ENCODE measurements at places on chromosomes 6 and 20. TPM values are rescaled to one million over a fixed set of nuclear protein-coding genes. Genes with fewer than 3 reads are reported as not detected.

DNA sequence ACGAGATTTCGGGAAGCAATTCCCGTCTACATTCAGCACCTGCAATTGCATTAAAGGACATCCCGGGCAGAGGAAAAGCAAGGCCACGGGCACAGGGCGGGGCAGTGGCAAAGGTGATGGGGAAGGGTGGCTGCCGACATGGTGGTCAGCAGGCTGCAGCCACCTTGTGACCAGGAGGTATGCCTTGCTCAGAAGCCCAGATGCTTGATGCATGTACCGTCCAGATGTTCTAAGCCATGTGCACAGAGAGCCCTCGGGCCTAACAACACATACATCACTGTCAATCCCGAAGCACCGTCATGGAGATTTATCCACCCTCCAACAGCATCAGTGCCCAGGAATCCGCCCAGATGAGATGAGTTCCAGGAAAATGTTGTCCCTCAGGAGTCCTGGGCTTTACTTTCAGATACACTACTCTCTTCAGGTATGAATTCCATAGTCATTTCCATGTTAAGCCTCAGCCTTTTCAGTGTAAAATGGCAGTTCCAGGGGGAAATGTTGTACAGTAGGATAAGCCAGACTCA lies 77.8 kb upstream of the FRMD1 start:
- DNase-seq: no peak

GRCh38 chr6:108120311-108120710 lies 45.5 kb upstream of the NR2E1 start:
- no peak for DNase-seq

The CCN6 gene
- 1.4 TPM for total RNA-seq

The MEI4 gene
- total RNA-seq: 0.06 TPM

The PTPRK gene
- total RNA-seq: 42.5 TPM

- DNase-seq: no peak
These were observed 36.4 kb upstream of the KHDC1 start for GRCh38 chr6:73299151-73299971.

Measured in epithelial cell of proximal tubule (primary cell).